ENCODE measurements at places on chromosomes 3 and 15.

GRCh38 chr15:65096481-65097385 lies 18.3 kb downstream of the UBAP1L start:
- no peak overlapping the region for H3K4me3 ChIP-seq
- H3K4me1 ChIP-seq: peaks cover 5% of the 10 kb centered on the region
- DNase-seq: peak; percentile 19
- H3K27ac ChIP-seq: no peak overlapping the region
- no peaks in the 10 kb centered on the region for H3K27me3 ChIP-seq
- H3K36me3 ChIP-seq: peaks cover 7% of the 10 kb centered on the region

- H3K36me3 ChIP-seq: peaks cover 9% of the 10 kb centered on the region
- H3K27ac ChIP-seq: no peak overlapping the region
- H3K4me3 ChIP-seq: no peak overlapping the region
- H3K27me3 ChIP-seq: peaks cover 2% of the 10 kb centered on the region
These were observed 9.6 kb downstream of the CELSR3 start for GRCh38 chr3:48652923-48653715.

- DNase-seq: no peak
- H3K27ac ChIP-seq: no peak overlapping the region
- H3K4me1 ChIP-seq: peaks cover 19% of the 10 kb centered on the region
These were observed 87.9 kb downstream of the ITPR1 start for GRCh38 chr3:4581124-4581424.

- DNase-seq: no peak
- no peak overlapping the region for H3K27ac ChIP-seq
- H3K4me1 ChIP-seq: peaks cover 3% of the 10 kb centered on the region
These were observed 8.9 kb downstream of the ECE2 start for GRCh38 chr3:184284696-184285095.

- no peak overlapping the region for H3K4me3 ChIP-seq
- H3K4me1 ChIP-seq: no peaks in the 10 kb centered on the region
- no peak overlapping the region for H3K27ac ChIP-seq
These were observed 158.7 kb downstream of the PDCD6IP start for GRCh38 chr3:33957176-33957575.
